Pulmonary artery endothelial cell (primary cell): ENCODE measurements at places on chromosomes 4 and X.

DNA sequence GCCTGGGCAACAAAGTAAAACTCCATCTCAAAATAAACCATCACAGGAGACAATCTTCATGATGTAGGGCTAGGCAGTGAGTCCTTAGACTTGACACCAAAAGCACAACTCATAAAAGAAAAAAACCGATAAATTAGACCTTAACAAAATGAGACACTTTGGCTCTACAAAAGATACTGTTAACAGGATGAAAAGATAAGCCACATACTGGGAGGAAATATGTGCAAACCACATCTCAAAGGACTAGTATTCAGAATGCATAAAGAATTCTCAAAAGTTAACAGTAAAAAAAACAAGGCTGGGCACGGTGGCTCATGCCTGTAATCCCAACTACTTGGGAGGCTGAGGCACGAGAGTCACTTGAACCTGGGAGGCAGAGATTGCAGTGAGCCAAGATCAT lies 13.2 kb downstream of the EFHC2 start:
- DNase-seq, result no peak

DNA sequence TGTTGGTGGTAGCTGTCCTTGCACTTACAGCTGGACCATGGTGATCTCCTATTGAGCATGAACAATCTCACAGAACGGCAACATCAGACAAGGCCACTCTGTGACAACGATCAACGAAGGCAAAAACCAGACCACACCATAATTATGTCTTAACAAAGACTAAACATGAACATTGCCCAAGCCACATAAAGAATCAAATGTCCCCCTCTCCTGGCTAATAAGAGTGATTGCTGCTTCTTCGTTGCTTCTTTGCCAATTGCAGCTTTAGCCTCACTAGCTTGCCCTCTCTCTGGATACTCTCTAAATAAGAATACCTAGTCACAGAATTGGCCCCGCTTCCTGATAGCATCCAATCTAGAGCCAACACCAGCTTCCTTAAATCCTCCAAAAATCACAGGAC lies 41.5 kb upstream of the PGRMC1 start:
- no peak for DNase-seq

- no peak for DNase-seq
These were observed 43.5 kb downstream of the LHFPL1 start for GRCh38 chrX:112636288-112636687.

GRCh38 chr4:189513421-189513820 lies 427.3 kb upstream of the FRG1 start:
- no peak for DNase-seq

GRCh38 chr4:187478292-187479140 lies 517.1 kb upstream of the ZFP42 start:
- DNase-seq, result no peak

- no peak for DNase-seq
These were observed 102.6 kb downstream of the PDE5A start for GRCh38 chr4:119525771-119526712.

DNA sequence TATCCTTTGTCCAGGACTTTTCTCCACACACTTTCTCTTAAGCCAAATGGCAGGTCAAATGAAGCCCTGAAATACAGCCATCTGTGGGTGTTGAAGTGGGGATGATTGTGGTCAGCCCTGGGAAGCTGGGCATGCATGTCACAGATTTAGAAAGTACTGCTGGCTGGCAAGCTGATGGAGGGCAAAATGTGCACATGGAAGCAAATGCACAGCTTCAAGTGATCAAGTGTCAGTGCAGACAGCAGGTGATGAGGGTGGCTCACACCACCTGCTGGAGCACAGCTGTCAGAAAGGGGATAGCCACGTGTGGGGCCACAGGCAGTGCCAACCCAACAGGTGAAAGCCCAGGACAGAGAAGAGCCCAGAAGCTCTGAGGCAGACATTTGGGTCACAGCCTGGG lies 40.3 kb upstream of the ATXN3L start:
- DNase-seq, result no peak

GRCh38 chr4:99395595-99396364 lies 39.4 kb downstream of the ADH7 start:
- no peak for DNase-seq

- no peak for DNase-seq
These were observed 54.4 kb downstream of the NBDY start for GRCh38 chrX:56783450-56783831.

DNA sequence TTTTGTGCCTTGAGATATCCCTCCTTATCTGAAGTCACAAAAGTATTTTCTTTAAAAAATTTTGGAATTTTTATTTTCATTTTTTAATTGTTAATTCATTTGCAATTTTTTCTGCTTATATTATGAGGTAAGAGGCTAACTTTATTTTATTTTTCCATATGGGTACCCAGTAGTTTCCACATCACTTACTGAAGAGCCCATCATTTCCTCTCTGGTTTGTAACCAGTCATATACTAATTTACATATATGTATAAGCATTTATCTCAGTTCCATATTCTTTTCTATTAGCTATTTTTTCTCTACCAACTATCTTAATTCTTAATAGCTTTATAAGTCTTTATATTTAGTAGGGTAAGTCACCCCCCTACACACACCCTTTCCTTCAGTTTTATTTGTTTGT lies 27.0 kb downstream of the MGARP start:
- DNase-seq, result no peak

GRCh38 chr4:6183740-6184139 lies 16.6 kb downstream of the JAKMIP1 start:
- no peak for DNase-seq

- DNase-seq, result no peak
These were observed 47.4 kb downstream of the PRDM5 start for GRCh38 chr4:120874792-120875774.

- no peak for DNase-seq
These were observed 354.5 kb downstream of the ARHGAP24 start for GRCh38 chr4:85829276-85830051.

DNA sequence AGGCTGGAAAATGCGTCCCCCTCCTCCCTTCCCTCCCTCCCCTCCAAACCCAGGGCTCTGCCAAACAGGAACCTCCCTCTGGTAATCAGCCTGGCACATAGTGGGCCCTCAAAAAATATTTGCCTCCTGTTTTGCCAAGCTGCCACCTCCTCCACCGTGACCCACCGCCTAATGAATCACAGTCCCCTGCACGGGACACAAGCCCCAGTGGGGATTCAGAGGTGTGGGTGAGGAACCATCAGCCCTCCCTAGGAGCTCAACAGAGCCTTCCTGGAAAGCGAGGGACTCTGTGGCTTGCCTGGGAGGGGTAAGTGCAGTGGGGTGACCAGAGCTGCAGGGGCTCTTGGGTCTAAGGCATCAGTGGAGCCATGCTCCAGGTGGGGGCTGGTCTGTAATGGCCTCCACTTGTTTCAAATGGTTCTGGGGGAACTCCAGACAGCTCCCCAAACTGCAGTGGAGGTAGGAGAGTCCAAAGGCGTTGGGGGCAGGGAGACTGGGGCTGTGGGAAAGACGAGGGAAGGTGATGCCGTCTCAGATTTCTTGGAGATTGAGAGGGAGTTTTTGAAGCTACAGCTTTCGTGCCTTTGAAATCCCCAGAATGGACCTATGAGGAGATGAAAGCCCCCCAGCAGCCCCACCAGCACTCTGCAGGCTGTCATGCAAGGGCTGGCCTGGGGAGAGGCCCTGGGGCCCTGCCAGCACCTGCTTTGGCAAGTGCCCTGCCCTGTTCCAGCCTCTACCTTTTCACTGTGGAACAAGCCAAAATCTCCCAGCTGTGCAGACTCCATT lies 1.0 kb upstream of the PPP2R2C start:
- DNase-seq, result no peak

DNA sequence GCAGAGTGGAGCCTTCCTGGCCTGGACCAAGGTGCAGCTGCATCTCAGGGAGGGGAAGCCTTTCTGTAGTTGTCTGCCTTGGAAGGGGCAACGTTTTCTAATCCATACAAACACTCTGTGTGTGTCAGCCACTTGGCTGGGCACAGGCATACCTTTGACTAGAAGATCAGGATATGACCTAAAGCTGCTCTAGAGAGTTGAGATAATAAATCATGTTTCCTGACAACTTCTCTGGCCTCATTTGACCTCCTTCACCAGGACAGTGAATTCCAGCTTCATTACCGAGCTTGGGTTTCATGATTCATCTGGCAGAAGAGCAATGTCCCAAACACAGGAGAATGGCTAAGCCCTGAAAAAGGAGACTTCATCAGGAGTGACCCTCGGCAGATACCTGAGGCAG lies 89.6 kb upstream of the KIT start:
- DNase-seq, result no peak

GRCh38 chr4:161172396-161173026 lies 991.3 kb downstream of the FSTL5 start:
- DNase-seq, result no peak

DNA sequence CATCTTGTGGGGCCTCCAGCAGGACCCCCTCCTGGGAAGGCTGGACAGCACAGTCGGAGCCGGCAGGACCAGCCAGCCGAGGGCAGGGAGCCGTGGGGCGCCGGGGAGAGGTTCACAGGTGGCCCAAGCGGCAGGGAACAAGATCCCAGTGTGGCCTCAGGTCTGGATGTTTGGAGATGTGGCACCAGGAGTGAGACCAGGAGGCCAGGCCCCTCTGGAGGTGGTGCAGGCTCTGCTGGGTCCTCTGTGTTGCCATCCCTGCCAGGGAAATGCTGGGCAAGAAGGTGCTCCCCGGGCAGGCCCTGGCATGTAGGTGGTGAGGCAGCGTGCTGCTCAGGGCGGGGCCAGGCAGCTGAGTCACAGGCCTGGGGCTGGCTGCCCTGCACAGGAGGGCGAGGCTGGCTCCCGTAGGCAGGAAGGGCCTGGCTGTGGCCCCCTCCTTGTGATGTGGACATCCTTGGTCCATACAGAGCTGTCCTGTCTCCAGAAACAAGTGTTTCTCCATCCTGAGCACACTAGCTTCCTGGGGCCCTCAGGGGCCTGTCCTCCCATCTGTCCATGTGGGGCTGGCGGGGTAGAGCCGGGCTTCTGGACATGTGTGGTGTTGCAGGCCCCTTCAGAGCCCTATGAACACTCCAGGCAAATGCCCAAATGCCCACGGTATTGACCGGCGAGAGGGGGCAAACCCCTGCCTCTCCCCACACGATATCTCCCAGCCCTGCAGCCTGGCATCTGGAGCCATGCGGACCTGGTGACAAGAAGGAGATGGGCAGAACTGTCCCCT lies 4.8 kb upstream of the HGFAC start:
- DNase-seq, result no peak

- no peak for DNase-seq
These were observed 624.3 kb upstream of the TENM3 start for GRCh38 chr4:181618896-181619295.

GRCh38 chr4:118389721-118390120 lies 36.9 kb upstream of the PRSS12 start:
- DNase-seq, result no peak

DNA sequence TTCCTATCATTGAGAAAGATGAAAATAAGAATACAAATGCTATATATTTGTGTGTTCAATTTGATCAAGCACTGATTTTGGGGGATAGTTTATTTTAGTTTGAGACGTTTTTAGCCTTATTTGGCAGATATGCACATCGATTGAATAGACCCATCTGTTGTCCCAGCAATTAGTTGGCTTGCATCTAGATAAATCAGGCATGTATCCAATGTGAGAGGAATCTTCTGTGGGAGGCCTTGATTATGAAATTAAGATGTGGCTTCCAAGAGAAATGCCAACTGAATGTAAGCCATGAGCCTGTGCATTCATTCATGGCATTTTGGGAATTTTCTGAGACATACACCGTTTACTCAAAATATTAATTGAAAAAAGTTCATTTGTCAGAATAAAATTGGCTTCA lies 623.1 kb downstream of the TECRL start:
- no peak for DNase-seq

- DNase-seq, result no peak
These were observed 60.9 kb upstream of the TRPC3 start for GRCh38 chr4:122012735-122013134.

DNA sequence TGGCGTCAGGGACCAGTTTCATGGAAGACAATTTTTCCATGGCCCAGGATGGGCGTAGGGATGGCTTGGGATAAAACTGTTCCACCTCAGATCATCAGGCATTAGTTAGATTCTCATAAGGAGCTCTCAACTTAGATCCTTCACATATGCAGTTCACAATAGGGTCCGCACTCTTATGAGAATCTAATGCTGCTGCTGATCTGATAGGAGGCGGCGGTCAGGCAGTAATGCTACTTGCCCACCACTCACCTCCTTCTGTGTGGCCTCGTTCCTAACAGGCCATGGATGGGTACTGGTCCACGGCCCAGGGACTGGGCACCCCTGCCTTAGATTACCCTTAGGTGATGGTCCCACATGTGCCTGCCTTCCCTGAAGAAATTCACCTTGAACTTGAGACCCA lies 28.8 kb upstream of the ENPP6 start:
- DNase-seq, result no peak

GRCh38 chr4:48300004-48300403 lies 30.4 kb upstream of the TEC start:
- no peak for DNase-seq
